ENCODE measurements at places on chromosomes 5 and 9.

DNA sequence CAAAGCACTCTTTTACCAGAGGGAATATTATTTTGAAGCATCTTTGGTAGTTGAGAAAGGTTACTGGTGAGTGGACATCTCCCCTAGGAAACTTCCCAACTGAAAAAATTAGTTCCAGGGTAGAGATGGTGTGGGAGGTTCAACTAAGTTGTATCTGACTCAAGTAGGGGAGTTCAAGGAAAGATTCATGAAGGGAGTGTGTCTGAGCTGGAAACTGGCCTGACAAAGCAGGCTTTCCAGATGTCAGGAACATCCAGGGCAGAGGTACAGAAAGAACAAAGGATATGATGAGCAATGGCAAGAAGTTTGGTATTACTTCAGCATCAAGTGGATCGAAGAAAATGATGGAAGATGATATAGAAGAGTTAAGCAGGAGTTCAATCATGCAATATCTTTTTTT is 458.0 kb upstream of the RIOK2 start:
- DNase-seq = no peak

DNA sequence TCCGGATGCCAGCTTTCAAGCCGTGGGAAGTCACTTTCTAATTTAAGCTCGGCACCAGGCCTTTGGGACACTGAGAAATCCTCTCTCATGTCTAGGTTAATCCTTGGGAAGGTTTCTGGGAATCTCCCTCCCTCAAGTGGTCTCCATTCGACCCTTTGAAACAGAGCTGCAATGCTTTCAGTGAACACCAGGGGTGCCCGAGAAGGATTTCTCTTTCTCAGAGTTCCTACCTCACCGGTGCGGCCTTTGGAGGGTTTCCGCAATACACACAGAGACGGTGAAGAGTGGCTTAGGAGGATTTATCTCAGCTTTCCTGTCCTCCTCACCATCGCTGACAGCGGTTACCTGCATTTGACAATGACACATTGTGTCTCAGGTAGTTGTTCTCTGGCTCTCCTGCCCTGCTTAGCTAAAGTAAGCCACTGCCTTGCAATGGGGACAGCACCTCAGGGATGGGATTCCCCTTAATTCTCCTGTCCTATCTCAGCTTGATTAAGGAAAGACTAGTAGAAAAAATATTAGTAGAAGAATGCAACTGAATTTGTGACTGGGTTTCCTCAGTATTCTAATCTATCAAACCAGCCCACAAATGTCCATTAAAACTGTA is 180.6 kb downstream of the GABRG2 start:
- no peak for DNase-seq

DNA sequence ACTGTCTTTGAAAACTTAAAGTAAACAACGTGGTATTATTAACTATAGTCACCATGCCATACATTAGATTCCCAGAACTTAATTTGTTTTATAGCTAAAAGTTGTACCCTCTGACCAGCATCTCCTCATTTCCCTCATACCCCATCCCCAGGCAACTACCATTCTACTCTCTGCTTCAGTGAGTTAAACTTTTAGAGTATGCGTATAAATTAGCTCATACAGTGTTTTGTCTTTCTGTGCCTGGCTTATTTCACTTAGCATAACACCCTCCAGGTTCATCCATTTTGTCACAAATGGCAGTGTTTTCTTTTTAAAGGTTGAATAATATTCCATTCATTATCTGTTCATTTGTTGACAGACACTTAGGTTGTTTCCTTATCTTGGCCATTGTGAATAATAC is 14.2 kb downstream of the COMMD10 start:
- DNase-seq = no peak

DNA sequence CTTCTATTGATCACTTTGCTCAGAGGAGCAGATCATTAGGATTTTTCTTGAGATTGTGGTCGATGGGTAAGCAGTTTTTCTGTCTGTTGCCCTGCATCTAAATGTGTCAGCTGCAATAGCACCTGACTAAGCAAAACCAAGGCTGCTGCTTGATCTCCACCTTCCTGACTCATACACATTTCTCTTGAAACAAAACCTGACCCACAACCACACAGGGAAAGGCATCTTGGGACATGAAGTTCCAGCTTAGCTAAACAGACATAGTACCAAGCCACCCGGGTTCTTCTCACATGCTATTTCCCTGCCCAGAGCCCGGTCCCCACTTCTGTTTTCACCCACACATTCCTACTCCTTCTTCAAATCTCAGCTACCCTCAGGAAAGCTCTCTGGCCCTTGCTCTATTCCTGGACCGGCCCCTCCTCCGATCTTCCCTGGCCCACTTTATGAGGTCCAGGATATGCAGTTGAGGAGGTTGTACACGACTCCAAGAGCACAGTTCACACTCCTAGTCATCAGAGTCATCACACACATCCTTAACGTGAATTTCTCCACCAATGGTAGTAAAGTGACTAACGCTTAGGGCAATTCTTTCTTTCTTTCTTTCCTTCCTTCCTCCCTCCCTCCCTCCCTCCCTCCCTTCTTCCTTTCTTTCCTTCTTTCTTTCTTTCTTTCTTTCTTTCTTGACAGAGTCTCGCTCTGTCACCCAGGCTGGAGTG is 16.0 kb upstream of the ZBTB43 start:
- no peak for DNase-seq

DNA sequence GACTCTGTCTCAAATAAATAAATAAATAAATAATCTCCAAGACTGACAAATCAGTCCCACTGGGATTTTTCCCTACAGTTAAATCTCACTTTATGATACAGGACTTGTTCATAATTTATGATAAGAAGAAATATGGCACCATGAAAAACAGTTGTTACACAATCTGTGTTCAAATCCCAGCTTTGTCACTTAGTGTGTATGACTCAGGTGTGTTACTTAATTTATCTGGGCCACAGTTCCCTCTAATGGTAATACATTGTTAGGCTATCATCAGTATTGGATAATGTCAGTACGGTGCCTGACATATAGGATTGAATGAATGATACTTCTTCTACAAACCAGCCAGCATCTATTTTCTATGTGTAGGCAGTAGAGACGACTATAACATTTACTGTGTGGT is 23.1 kb downstream of the SLC36A3 start:
- no peak for DNase-seq

- DNase-seq = no peak
Observed at GRCh38 chr5:138709202-138709601, 44.0 kb upstream of the CTNNA1 start.

DNA sequence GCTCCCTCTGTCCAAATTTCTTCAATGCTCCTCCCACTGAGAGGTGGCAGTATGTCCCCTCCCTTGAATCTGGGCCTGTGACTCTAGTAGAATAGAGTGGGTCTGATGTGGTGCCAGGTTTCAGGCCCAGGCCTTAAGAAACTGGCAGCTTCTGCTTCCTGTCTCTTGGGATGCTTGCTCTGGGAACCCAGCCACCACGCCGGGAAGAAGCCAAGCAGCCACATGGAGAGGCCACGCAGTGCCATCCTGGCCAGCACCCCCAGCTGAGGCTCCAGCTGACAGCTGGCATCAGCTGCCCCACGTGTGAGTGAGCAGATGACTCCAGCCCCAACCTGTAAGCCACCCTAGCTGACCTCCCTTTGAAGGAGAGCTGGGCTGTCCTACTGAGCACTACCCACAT is 7.3 kb upstream of the TSPAN17 start:
- DNase-seq = no peak

DNA sequence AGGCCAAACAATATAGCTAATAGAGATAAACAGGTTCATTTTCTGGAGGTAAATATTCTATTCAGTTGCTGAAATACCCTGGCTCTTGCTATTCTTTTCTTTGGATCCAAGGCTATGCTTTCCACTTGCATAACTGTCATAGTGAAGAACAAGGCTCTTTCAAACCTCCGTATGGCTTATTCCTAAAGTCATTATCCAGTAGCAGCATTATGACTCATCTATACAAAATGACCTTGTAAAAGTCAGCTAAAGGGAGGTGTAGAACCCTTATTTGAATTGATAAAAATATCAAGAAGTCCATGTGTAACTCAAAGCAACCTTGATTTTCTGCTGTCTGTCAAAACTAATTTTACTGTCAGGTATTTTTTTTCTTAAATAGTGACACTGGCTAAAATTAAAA is 447.8 kb downstream of the PLK2 start:
- DNase-seq = no peak

- peak; percentile 60 for DNase-seq
Observed at GRCh38 chr5:175728885-175729828, 71.3 kb downstream of the HRH2 start.

DNA sequence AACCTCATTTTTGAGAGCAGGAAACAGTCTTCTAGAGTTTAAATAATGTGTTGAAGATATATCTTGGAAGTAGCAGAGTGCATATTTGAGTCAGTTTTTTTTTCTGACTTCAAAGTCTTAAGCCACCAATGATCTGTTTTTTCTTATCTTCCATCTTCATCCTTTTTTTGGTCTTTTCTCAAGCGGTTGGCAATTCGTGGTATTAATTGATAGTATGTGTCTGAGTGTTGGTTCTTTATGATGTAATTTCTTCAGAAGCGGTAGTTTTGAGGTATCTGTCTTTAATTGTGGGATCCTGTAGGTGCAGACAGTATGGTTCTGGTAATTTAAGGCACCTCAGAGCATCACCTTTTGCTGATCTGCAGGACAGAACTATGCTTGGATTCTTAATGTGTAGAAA is 3.9 kb downstream of the CSNK1G3 start:
- DNase-seq = no peak

- DNase-seq = peak; percentile 87
Observed at GRCh38 chr9:137453643-137454081, 5.5 kb downstream of the NSMF start.

- peak; percentile 75 for DNase-seq
Observed at GRCh38 chr5:1666812-1667588, 132.6 kb downstream of the MRPL36 start.

DNA sequence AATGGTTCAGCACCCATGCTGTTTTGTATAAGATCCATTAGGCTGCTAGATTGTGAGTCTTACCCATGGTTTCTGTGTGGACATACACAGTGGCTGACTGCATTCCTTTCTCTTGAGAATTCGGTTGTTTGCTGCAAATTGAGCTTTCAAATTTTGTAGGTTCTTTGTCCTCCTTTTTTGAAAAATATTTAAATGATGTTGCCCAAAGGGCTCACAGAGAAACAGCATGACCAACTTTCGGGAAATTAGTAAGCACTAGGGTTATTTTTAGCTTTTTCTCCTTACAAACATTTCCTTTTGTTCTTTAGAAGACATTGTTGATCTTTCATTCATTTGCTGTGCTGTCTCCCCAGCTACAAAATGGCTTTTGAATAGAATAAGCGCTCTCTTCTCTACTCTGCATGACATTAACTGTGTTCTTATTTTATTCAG is 79.4 kb downstream of the NLN start:
- no peak for DNase-seq

DNA sequence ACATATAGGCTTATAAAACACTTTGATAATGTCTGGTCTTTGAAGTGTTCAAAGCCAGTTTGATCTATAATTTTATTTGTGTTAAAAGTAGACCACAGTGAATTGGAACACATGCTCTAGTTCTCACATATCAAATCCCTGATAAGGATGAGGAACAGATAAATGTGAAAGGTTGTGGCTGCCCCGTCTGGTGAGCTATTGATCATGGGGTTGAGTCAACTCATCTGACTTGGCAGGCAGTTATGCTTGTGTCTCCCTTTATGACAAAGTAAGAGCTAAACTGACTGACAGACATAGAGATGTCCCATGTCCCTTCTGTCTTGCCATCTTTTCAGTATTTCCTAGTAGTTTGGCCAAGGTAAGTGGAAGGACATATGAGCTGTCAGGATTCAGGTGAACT is 2.9 kb upstream of the ERMP1 start:
- no peak for DNase-seq

DNA sequence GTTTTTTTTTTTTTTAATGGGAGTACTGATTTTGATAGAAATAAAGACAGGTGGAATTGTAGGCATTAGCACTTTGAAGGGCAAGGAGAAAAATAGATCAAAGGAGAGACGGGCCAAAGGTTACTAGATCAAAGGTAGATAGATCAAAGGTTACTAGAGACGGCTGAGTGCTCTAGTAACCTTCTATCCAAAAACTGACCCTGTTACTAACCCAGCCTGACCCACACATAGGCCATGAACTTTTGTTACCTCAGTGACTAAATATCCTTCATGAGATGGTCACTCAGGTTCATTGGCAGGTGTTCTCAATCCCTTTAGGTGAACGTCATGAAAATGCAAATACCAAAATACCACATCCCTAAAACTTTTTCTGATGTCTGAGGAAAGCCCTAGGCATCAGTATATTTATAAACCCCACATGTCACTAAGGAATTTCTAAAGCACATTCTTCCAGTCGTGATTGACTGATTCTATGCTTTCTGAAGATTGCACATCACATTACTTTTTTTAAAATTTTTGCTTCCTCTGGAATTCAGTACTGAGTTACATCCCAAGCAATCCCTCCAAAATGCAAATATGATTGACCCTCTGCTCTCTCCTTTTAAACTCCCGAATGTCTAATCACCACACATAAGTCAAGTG is 772.7 kb downstream of the BRINP1 start:
- DNase-seq = no peak

DNA sequence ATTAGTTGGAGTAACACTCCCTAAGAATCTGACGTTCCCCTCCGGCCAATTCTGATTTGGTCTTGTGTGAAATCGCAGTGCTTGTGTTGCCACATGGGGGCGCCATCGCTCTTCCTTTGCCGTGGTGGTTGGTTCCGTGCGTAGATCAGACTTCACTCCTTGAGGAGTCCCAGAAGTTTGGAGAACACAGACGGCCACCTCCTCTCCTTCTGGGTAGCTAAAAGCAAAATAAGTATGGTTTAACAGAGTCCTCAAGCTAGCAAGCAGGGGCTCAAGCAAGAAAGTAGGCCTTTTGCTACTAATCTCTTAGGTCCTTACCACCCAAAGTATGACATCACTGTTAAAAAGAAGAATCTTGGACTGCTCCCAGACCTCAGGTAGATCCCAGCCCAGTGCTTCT is 59.5 kb downstream of the HSPA4 start:
- DNase-seq = peak; percentile 91

GRCh38 chr5:139951296-139951924 is 91.7 kb downstream of the NRG2 start:
- DNase-seq = no peak

DNA sequence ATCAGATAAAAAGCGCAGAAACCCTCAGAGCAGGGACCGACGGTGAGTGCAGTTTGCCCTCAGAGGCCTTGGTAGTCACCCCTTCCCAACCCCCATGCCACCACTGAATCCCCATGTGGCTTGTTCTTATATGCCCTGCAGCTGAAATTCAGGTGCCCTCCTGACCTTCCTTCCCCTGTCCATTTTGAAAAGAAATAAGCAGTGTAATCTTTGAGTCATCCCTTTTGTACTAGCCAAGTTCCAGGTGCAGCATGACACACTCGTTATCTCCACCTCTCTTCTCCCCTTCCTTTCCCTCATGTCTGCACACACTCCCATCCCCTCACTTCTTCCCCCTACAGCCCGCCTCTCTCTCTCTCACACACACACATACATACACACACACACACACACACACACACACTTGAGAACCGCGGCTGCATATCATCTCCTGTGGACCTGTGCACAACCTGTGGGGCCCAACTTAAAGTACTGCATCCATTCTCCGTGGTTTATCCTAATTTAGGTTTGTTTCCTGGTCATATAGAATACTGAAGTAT is 53.1 kb downstream of the SYK start:
- no peak for DNase-seq

GRCh38 chr5:96279801-96280542 is 153.1 kb downstream of the PCSK1 start:
- DNase-seq = no peak

- no peak for DNase-seq
Observed at GRCh38 chr5:102090770-102091169, 205.3 kb downstream of the SLCO4C1 start.

- DNase-seq = peak; percentile 85
Observed at GRCh38 chr5:88690409-88691229, 192.4 kb downstream of the MEF2C start.

All from activated effector memory CD4-positive, alpha-beta T cell treated with anti-CD3 and anti-CD28 coated beads, Interleukin-2, amount 50 U/mL, for 16 hours (primary cell).